ENCODE measurements at places on chromosomes 16 and 17.

- DNase-seq: no peak
Observed at GRCh38 chr17:61366715-61367413, 32.8 kb upstream of the TBX2 start.

DNA sequence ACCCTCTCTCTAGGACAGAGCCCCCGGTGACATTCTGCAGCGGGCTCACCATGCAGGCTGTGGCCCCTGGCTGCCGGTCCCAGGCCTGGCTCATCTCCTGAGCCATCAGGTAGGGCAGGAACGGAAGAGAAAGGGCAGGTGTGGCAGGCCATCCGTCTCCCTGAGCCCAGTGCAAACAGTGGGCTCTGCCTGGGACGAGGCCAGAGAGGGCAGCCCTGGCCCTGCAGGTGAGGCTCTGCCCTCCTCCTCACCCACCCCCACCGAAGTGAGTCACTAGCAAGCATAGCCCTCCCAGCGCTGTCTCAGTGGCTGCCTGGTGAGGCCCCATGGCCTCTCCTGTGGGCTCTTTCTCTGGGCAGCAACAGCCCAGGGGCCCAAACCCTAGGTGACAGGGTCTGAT, 14.5 kb downstream of the OTOP3 start:
- DNase-seq: no peak

- no peak for DNase-seq
Observed at GRCh38 chr16:11011326-11011725, 67.0 kb downstream of the CLEC16A start.

DNA sequence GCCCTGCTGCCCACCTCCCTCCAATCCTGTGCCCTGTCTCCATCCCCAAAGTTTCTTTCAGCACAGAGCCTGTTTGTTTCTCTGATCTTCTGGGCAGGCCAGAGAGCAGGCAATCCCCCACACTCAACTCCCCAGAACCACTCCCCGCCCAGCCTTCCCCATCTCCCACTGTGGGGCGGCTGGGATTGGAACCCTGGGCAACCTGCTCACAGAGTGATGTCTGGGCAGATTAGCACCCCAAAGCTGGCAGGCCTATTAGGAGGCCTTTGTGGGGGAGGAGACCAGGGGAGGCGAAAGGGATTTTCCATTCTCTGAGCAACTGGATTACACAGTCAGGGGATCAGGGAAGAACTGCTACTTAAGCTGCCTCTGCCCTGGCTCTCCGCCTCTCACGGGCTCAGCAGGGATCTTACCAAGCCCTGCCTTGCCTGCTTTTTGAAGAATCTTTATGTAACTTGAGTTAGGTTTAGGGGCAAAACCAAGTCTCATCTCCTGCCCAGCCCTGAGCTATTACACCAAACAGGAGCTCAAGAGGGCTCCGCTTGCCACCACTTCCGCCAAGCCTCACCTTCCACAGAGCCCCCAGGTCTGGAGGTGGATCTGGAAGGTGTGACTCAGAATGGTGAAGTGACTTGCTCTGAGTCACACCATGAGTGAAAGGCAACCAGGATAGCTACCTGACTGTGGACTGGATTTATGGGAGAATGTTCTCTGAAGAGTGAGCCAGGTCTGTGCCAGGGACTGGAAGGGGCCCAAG, 16.0 kb upstream of the LHX1 start:
- no peak for DNase-seq

DNA sequence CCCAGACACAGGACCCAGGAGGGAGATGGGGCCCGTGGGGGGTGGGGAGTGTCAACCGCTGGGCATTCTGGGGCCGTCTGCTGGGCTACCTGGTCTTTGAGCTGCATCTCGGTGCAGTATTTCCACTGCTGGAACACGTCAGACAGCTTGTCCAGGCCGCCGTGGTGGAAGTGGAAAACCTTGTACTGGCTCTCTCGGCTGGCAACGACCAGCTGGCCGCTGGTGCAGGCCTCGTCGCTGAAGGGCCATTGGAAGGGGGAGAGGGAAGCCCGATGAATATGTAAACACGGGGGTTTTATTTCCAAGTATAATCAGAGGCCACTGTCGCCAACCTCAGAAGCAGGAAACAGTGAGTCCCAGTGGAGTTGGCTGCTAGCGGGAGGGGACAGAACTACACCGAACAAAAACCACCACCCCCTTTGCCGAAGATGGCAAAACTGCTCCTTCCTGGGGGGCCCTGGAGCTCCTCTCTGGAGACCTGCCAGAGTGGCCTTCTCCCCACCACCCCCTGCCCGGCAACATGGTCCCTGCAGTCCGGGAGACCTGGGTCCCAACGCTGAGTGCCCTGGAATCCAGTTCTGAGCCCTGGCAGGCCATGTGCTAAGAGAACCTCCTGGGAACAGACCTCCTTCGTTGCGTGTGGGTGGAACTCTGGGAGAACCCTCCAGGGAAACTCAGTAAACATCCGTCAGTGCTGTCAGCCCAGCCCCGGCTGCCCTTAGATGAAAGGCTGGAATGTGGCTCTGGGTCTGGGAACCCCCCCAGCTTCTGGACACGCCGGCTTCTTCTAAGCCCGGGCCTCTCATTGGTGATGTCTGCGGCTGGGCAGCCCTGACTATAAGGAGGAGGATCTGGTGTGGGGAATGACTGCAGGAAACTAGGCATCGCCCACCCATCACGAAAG, 84.1 kb downstream of the TBC1D16 start:
- no peak for DNase-seq

DNA sequence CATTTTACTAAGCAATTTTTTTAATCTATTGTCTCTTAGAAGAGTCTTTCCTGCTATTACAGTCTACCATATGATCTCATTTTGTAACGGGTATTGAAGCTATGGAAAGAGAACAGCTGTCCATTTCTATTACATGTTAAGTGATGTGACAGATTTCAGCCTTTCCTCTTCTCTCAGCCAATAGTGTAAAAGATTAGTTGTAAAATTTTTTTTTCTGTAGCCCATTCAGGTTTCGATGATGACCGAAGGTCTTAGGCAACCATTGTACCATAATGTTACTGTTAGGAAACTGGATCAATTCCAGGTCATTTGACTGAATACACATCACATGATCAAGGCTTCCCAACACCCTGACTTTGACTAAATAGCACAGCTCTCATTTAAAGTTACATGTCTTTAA, 147.6 kb upstream of the HLF start:
- no peak for DNase-seq

DNA sequence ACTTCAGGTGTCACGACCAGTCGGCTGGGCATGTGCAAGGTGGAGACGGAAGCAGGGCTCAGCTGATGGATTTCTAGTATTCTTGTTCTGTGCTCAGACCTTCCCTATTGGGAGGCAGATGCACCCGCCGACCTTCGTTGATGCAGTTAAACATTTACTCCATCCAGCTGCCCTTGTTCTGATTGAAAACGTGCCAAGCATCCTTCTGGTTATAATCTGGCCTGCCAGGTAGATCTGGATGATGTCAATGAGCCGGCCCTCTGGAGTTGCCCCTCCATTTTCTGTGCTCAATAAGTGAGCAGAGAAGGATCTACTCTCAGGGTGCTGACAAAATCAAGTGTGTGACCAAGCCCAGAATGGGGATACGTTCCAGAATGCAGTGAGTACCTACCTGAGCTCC, 38.3 kb downstream of the CCDC182 start:
- no peak for DNase-seq

DNA sequence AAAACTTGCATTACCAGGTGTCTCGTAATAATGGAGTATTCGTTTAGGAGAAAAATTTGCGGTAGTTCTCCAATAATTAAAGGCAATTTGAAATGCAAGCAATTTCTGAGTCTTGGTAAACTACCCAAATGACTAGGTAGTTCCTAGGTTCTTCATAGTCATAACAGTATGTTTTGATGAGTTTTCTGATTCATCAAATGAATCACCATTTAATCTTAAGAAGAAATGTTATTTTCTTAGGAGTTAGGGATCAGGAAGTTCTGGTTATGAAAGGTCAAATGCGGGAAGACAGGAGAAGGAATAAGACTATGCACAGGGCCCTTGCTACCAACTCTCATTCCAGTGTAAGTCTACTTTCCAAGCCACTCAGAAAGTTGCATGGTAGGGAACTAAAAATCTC, 221.5 kb upstream of the SOX9 start:
- DNase-seq: no peak

- DNase-seq: no peak
Observed at GRCh38 chr16:82633964-82634600, 7.3 kb downstream of the CDH13 start.

DNA sequence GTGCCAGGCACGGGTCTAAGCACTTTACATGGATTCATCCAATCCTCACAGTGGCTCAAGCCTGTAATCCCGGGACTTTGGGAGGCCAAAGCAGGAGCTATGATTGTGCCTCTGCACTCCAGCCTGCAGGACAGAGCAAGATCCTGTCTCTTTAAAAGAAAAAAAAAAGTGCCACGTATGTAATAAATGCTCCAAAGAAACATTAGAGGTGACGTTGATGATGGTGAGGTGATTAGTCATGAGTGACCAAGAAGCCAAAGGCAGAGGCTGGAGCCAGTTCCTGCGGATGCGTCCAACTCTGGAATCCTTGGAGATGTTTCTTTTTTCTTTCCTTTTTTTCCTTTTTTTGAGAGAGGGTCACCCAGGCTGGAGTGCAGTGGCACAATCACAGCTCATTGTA, 59.4 kb upstream of the SIAH1 start:
- DNase-seq: no peak

GRCh38 chr16:54957403-54958166, 26.9 kb downstream of the IRX5 start:
- no peak for DNase-seq

- no peak for DNase-seq
Observed at GRCh38 chr16:65309354-65309753, 187.5 kb upstream of the CDH11 start.

DNA sequence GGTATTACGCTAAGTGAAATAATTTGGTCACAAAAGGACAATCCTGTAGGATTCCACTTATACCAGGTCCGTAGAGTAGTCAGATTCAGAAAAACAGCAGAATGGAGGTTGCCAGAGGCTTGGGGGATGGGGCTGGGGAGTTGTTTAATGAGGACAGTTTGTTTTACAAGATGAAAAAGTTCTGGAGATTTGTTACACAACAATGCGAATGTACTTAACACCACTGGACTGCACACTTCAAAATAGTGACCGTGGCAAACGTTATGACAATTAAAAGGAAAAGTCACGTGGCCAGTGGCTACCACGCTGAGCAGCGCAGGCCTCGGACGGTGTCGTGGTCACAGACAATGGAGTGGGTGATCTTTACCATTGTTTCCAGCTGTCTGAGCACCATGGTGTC, 338.1 kb downstream of the SEC14L1 start:
- no peak for DNase-seq

All from CD4-positive, alpha-beta T cell treated with Interleukin-17A for 1 hour (primary cell).